Stimulated activated CD4-positive, alpha-beta T cell treated with anti-CD3 and anti-CD28 coated beads, TNF-alpha, amount 100 ng/mL, for 1 hour (primary cell): ENCODE measurements at places on chromosomes 2 and 18.

DNA sequence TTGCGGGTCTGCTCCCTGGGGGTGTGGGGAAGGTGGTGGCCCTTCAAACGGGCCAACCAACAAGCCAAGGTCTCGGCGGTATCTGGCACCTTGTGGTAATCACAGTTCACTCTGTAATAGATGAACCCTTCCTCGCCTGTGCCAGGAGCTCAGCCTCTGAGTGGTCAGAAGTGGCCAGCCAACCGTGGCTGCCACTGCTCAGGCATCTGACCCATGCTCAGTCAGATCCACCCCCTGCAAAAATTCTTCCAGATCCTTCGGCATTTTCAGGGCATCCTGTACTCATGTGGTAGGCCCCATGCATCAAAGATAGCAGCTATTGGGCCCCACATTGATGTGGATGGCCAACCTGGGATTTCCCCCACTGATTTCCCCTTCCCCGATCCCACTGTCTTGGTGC, 39.6 kb upstream of the SERPINE2 start:
- no peak for DNase-seq

- DNase-seq = no peak
Measured at GRCh38 chr2:46686811-46687210, 207.4 kb downstream of the TMEM247 start.

DNA sequence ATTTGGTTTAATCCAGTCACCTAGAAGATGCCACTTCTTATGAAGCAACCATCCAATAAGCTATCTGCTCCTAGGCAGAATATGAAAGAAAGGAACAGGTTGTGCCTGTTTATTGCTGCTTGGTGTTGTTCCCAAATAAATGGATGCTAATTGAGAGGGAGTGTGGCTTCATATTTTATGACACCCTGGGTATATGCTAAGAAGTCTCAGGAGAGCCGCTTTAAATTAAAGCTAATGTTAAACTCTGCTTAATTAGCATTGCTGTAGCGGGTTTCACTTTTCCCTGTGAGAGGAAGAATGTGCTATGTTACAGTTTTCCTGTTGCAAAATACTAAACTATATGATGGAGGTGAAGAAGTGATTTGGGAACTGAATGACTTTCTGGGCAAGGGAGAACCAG, 48.7 kb upstream of the TANK start:
- no peak for DNase-seq

GRCh38 chr2:154447727-154448418, 250.6 kb upstream of the KCNJ3 start:
- no peak for DNase-seq

DNA sequence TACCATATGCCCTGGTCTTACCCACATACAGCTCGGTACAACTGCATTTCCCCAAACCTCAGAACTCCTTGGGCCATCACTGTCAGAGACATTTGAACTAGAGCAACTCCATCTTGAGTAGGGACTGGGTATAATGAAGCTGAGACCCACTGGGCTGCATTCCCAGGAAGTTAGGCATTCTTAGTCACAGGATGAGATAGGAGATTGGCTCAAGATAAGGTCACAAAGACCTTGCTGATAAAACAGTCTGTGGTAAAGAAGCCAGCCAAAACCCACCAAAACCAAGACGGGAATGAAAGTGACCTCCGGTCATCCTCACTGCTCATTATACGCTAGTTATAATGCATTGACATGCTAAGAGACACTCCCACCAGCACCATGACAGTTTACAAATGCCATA, 131.3 kb downstream of the PIK3C3 start:
- DNase-seq = no peak

DNA sequence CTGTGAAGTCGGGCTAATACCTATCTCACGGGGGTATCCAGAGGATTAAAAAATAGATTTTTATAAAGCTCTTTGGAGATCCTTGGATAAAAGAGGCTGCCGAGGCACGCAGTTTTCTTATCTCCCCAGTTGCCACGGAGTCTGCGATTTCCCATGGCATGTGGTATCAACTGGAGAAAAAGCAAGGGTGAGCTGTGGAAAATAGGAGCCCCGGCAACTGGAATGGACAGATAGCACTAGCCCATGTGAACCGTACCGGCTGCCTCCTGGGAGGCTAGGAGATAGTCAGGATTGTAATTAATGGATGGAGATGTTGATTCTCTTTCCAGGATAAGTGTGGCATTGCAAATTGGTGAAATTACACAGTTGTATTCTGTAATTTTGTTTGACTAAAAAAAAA, 407.6 kb upstream of the KCNH7 start:
- DNase-seq = no peak
